Testis (tissue), 5 donors: ENCODE measurements at places on chromosomes 3 and 15.
A peak's percentile ranks its signal among the peaks of the same experiment; 100 is the strongest.

DNA sequence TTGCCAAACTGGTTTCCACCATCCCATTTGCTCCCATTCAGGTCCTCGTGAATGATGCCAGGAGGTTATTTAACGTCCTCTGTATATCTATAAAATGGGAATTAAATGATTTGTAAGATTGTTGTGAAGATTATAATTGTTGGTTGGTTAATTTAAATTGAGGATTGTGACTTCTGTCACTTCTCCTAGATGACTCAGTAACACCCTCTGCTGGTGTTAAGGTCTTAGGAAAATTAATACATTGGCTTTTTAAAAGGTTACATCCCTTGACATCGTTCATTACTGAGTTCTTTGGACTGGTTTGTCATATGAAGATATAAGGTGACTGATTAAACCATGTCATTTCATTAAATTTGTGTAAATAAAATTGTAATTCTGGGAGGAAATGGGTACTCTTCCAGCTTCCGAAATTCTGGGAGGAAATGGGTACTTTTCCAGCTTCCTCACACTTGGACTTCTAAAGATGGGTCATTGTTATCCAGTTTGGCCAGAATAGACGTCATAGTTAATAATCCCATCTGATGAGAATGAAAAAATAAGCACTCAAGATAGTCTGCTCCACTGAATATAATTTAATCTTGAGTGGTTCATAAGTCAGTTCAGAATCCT is 33.3 kb upstream of the PAQR5 start:
- no peak for DNase-seq

DNA sequence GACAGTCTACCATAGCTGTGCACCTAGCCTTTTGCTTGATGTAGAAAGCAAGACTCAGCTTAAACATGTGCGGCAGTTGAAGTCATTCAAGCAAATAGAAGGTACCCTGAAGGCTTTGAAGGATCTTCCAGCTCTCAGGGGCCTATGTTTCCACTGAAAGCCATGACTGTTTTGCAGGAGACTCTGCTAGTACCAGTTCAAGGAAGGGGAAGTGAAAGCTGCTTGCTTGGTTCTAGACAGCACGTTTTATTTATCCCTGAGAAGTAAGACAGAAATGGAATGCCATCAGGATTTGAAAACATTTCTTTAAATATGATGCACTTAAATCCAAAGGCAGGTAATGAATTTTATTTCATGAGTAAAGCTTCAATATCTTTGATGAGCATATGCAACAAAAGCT is 311.4 kb downstream of the PDCD6IP start:
- no peak for DNase-seq

DNA sequence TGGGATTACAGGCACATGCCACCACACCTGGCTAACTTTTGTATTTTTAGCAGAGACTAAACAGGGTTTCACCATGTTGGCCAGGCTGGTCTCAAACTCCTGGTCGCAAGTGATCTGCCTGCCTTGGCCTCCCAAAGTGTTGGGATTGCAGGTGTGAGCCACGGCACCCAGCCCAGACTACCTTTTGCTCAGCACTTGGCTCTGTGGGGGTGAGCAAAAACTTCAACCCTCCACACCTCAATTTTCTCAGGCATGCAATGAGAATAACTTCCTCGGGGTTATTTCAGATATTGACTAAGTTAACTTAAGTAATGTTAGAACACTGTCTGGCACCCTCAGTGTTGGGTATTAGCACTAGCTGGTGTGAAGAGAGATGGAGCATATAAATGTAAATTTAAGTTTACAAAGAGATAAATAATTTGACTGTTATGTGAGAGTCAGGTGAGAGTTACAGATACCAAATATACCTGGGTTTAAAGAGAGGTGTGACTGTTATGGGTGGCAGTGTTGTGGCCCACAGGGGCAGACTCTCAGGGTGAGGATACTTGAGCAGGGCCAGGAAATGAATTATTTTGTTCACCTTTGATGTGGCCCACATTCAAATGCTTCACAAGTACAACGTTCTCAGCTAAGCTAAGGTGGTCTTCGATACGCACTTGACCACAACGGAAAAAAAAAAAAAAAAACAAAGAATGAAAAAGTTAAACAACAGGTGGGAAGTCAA is 29.0 kb downstream of the CPOX start:
- DNase-seq = no peak

DNA sequence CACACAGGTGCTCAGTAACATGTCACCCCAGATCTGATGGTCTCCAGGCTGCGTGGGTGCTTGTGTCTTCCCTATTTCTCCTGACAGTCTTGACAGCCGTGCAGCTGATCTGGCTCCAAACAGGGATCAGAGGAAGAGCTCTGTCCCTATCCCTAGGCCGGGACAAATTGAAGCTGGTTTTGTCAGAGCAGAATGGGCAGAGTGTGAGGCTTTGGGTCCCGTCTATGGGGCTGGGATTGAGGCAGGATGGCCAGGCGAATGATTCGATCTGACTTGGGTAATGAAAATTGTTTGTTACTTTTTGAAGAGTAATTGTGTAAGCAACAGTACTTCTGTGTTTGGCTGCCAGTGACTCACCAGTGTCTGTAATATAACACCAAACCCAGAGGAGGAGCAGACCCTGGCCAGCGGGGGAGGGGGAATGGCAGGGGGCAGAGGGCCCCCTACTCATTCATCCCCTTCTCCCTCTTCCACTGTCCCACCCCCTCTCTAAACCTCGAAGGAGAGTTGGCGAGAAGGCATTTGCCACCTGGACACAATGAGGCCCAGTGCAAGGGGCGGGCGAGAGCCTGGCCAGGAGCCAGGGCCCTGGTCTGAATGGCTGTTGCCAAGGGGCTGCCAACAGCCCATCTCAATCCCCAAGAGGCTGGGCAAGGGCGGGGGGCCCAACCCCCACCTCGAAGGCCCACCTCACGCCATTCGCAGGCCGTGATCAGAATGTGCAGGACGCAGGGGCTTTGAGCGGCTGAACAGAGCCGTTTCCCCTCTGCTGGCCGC is 4.9 kb upstream of the MAGEF1 start:
- DNase-seq = no peak

DNA sequence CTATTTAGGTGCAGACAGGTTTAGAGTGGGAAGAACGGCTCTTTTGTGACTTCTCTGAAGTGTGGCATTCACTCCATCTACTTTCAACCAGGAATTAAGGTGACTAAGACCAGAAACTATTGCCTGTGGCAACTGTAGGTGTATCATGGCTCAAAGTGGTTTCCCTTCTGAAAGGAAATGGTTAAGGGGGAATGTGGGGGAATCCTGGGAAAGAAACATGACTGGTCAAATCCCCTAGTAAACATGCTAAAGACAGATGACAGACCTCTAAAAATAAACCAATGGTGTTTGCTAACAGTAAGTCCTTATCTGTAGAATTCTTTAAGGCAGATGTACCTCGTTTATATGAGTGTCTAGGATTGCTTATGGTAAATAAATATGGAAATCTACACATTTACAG is 56.9 kb downstream of the MEGF11 start:
- no peak for DNase-seq

- DNase-seq = peak; percentile 46
Measured at GRCh38 chr15:76904461-76905012, 603 bp downstream of the SCAPER start.

DNA sequence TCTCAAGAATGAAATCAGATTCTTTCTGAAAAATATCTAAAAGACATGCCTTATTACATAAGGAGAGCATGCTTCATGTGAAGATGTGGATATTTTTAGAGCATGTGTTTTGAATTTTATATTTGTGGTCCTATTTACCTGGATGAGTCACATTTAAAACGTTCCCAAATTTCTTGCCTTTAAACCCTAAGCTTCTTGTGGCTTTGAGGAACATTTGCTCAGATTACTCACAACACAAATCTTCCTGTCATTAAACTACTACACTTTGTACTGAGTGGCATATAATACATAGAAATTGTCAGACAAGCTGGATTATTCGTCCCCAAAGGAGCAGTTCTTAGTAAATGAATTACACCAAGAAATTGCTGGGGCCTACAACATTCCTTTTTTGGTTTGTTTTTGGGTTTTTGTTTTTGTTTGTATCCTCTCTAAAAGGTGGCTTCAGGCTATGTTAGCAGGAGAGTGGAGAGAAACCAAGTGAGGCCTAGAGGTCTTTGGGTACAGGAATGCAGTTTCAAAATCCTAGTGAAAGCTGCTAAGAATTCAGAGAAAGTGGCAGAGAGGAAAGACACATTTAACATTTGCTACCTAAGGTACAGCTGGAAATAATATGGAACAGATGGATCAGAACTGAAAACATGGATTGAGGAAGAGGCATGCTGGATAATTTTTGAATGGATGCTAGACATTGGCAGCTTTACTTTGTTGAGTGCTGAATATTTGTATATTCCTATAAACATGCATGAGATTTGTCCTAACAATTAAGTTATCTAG is 128.1 kb downstream of the RPL22L1 start:
- no peak for DNase-seq

GRCh38 chr3:197420115-197420514 is 121.7 kb upstream of the DLG1 start:
- no peak for DNase-seq

GRCh38 chr15:38377636-38378035 is 76.3 kb upstream of the FAM98B start:
- DNase-seq = no peak

- no peak for DNase-seq
Measured at GRCh38 chr3:52441772-52442332, 3.1 kb downstream of the SEMA3G start.

DNA sequence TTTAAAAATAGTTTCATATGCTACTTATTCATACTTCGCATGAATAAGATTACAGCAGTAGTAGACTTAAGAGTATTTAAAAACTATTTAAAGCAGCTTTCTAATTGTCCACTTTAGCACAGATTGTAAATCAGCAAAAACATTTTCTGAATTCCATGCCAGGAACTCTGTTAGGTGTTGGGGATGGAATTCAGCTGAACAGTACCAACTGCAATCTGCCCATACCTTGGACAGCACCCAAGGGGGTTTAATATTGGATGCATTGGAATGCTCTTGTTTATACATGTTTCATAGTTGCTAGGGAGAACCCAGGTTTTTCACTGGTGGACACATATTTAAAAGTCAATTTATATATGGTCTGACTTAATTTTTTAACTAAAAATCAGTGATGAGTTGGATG is 74.8 kb downstream of the PPM1L start:
- DNase-seq = no peak

DNA sequence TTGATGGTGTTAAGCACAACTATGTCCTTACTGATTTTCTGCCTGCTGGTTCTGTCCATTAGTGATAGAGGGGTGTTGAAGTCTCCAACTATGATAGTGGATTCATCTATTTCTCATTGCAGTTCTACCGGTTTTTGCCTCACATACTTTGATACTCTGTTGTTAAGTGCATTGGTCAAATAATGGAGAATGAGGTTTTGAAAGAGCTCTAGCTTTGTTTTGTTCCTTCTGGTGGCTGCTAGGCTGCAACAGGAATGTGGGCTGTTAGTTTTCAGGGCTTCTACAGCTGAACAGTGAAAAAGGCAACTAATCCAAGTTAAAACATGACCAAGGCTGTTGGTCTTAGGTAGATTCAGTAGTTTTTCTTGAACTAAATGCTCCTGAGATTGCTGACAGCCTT is 62.6 kb downstream of the BTD start:
- no peak for DNase-seq

- DNase-seq = no peak
Measured at GRCh38 chr3:64081235-64081630, 57.9 kb upstream of the PSMD6 start.

- DNase-seq = no peak
Measured at GRCh38 chr3:176167272-176167671, 1030.0 kb downstream of the TBL1XR1 start.

- DNase-seq = peak; percentile 36
Measured at GRCh38 chr3:98986073-98986472, 84.6 kb upstream of the DCBLD2 start.

DNA sequence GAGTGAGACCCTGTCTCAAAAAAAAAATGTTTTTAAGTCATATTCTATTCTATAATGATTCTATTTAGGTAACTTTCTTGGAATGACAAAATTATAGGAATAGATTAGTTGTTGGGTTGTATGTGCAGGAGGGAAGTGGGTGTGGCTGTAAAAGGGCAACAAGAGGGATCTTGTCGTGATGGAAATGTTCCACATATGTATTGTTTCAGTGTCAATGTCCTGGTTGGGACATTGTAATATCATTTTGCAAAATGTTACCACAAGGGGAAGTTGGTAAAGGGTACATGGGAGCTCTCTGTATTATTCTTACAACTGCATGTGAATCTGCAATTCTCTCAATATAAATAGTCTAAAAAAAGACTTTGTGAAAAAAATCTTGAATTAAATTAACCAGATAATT is 14.3 kb upstream of the ABHD5 start:
- DNase-seq = no peak

GRCh38 chr15:43794269-43795037 is 2.3 kb downstream of the SERF2 start:
- no peak for DNase-seq

- DNase-seq = no peak
Measured at GRCh38 chr3:29128001-29128400, 152.9 kb upstream of the RBMS3 start.

- no peak for DNase-seq
Measured at GRCh38 chr3:124372775-124373174, 357.5 kb upstream of the UMPS start.

DNA sequence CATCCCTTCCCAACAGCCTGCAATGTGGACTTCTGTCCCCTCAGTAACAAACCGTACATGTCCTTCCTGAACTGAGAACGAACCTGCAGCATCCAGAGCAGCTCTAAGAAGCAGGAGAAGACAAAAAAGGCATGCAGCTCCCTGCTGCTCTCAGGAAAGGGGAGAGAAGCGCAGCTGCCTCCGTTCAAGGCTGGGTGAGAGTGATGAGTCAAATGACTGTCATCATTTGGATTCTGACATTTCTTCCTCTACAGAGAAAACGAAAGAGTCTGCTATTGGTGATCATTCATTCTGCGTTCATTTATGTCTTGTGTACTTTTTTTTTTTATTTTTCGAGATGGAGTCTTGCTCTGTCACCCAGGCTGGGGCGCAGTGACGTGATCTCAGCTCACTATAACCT is 677.8 kb downstream of the FHIT start:
- no peak for DNase-seq

DNA sequence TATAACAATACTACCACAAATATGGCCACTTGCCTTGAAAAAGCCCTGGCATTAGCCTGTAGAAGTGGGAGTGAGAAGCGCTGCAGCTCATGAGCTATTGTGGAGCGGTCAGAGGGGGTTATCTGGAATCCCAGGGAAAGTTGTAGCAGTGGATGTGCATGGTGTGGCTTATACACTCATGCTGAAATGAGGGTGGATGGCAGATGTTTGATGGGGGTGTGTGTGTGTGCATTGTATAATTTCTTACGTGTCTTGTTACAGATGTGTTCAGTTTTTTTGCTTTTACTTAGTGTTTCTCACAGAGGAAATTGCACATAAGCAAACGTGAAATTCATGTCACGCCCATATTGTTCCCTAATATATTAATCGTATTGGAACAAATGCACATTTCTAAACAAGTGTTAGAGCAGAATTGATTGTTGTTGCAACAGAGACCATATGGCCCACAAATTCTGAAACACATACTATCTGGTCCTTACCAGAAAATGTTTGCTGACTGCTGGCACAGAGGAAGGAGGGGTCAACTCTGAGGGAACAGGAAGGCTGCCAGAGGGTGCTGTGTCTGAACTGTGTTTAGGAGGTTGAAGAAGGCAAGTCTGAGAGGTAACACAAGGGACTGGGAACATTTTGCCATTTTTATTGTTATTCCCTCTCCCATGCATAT is 200.0 kb upstream of the CFAP20DC start:
- no peak for DNase-seq
